Neuronal stem cell (in vitro differentiated cells): ENCODE measurements at places on chromosomes 5 and 9.

GRCh38 chr5:112848116-112848811, 12.8 kb upstream of the SRP19 start:
- no peak overlapping the region for H3K4me3 ChIP-seq
- H3K27ac ChIP-seq = no peak overlapping the region
- H3K4me1 ChIP-seq = peaks cover 2% of the 10 kb centered on the region
- DNase-seq = peak; percentile 54
- H3K36me3 ChIP-seq = no peaks in the 10 kb centered on the region

GRCh38 chr5:1772634-1773033, 27.0 kb downstream of the MRPL36 start:
- no peaks in the 10 kb centered on the region for H3K27me3 ChIP-seq
- no peaks in the 10 kb centered on the region for H3K36me3 ChIP-seq
- H3K4me3 ChIP-seq = no peak overlapping the region
- no peak for DNase-seq

DNA sequence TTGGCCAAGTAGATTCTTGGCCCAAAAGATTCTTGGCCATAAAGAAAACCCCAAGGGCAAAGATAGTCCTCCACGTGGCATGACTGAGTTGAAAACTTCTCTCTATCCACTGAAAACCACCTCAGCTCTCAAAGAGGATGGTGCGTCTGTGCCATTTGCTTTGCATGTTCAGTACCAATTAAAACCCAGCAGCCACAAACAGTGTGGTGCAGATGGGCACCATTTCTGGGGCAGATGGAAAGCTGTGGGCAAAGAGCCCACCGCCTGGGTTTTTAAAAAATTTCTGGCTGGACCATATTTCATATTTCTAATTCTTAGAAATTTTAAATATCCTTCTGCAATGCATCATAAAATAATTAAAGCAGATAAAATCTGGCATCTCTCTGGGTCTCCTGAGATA, 84.5 kb upstream of the PUM3 start:
- H3K27ac ChIP-seq = no peak overlapping the region
- no peak overlapping the region for H3K4me3 ChIP-seq
- no peaks in the 10 kb centered on the region for H3K27me3 ChIP-seq

GRCh38 chr9:28005779-28006178, 432.5 kb upstream of the C9orf72 start:
- DNase-seq = no peak
- H3K27me3 ChIP-seq = no peaks in the 10 kb centered on the region
- no peak overlapping the region for H3K27ac ChIP-seq
- H3K4me1 ChIP-seq = no peaks in the 10 kb centered on the region

GRCh38 chr5:152092580-152092979, 167.9 kb upstream of the GLRA1 start:
- H3K27me3 ChIP-seq = peaks cover 8% of the 10 kb centered on the region
- H3K4me3 ChIP-seq = no peak overlapping the region

- DNase-seq = no peak
- H3K4me3 ChIP-seq = no peak overlapping the region
- peaks cover 28% of the 10 kb centered on the region for H3K4me1 ChIP-seq
- no peaks in the 10 kb centered on the region for H3K36me3 ChIP-seq
- no peak overlapping the region for H3K27ac ChIP-seq
Measured at GRCh38 chr5:168879929-168880328, 300.8 kb upstream of the PANK3 start.

DNA sequence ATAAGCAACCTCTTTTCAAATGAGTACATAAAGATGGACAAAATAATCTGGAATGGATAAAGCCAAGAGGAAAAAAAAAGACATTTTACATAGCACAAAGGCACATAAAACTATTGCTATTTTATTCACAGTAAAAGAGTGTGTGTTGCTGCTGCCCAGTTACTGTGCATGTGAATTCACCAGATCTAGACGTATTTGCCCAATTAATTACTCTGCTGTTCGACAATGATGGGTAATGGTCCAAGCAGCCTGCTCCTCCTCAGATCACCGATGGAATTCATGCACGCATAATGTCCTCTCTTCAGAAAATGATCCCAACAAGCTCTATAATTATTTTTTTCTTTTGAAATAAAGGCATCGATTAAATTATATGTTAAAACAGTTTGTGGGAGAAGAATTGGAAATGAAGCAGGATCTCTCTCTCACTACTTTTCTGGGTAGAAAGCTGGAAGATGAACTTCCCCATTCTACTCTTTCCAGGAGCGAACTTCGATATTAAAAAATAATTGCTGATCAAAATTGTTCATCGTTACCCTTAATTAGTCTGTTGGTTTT, 357.4 kb upstream of the CCNH start:
- H3K36me3 ChIP-seq = no peaks in the 10 kb centered on the region
- no peak overlapping the region for H3K27ac ChIP-seq
- no peaks in the 10 kb centered on the region for H3K4me1 ChIP-seq
- no peaks in the 10 kb centered on the region for H3K27me3 ChIP-seq
- H3K4me3 ChIP-seq = no peak overlapping the region
- DNase-seq = no peak

- no peak overlapping the region for H3K27ac ChIP-seq
- DNase-seq = no peak
- no peaks in the 10 kb centered on the region for H3K4me1 ChIP-seq
- H3K36me3 ChIP-seq = no peaks in the 10 kb centered on the region
- H3K4me3 ChIP-seq = no peak overlapping the region
Measured at GRCh38 chr9:126248680-126249079, 77.9 kb upstream of the MVB12B start.

DNA sequence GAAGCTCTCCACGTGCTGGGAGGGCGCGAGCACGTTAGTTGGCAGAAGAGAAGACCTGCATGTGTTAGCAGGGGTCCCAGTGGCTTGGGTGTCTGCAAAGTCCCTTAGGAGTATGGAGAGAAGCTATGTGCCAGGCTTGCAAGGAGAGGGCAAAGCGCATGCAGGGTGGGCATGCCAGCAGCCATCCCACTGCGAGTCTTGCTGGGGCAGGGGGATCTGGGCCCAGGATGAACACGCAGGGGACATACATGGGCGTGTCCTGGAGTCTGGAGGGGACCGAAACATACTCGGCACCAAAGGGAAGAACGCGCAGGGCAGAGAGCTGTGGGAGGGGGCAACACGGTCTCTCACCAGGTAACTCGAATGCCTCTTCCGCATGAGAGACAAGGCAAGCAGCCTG, 43.6 kb upstream of the IPPK start:
- no peak overlapping the region for H3K4me3 ChIP-seq
- H3K4me1 ChIP-seq = no peaks in the 10 kb centered on the region
- no peak overlapping the region for H3K27ac ChIP-seq
- DNase-seq = no peak
- H3K36me3 ChIP-seq = peaks cover 52% of the 10 kb centered on the region
- no peaks in the 10 kb centered on the region for H3K27me3 ChIP-seq

GRCh38 chr9:35611230-35611797, 6.3 kb downstream of the TESK1 start:
- H3K27me3 ChIP-seq = peaks cover 15% of the 10 kb centered on the region
- no peak overlapping the region for H3K4me3 ChIP-seq
- H3K36me3 ChIP-seq = peaks cover 26% of the 10 kb centered on the region
- no peak for DNase-seq
- H3K27ac ChIP-seq = no peak overlapping the region

DNA sequence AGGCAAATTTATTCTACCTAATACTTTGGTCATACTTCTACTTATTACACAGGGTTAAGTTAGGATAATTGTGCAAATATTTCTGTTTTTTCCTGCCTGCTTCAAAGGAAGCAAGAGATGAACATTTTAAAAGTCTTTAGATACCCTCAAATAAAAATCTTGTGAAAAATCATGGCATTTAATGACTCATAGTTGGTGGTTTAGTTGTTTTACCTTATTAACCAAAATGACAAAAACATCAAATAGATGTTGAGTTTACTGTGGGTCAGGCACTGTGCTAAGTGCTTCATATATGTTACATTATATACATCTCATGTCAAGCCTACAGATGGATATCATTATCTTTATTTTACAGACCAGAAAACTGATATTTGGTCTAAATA, 54.4 kb downstream of the ZNF474 start:
- no peaks in the 10 kb centered on the region for H3K27me3 ChIP-seq
- H3K36me3 ChIP-seq = no peaks in the 10 kb centered on the region
- DNase-seq = no peak
- H3K27ac ChIP-seq = no peak overlapping the region
- H3K4me1 ChIP-seq = no peaks in the 10 kb centered on the region
- no peak overlapping the region for H3K4me3 ChIP-seq

DNA sequence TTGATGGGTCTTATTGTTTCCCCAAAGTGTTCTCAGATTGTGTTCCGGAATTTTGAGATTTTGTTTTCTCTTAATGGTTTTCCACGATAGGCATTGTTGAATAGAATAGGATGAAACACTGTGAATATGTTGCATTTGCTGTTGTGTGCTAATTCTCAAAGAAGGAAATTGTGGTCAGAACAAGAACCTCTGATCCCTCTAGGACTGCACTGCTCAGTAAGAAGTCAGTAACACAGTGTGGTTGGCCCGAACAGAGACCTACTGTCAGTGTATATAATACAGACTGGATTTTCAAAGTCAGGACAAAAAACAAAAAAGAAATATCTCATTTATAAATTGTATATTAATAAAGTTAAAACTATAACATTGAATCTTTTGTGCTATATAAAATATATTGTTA, 494.8 kb downstream of the MAT2B start:
- H3K4me1 ChIP-seq = peaks cover 5% of the 10 kb centered on the region
- H3K36me3 ChIP-seq = no peaks in the 10 kb centered on the region
- no peak for DNase-seq
- no peak overlapping the region for H3K27ac ChIP-seq
- no peaks in the 10 kb centered on the region for H3K27me3 ChIP-seq

GRCh38 chr9:135155396-135155795, 67.9 kb downstream of the OLFM1 start:
- peaks cover 5% of the 10 kb centered on the region for H3K27me3 ChIP-seq
- H3K36me3 ChIP-seq = no peaks in the 10 kb centered on the region
- H3K4me1 ChIP-seq = peaks cover 15% of the 10 kb centered on the region
- no peak overlapping the region for H3K27ac ChIP-seq
- H3K4me3 ChIP-seq = no peak overlapping the region

- H3K27ac ChIP-seq = no peak overlapping the region
- no peaks in the 10 kb centered on the region for H3K27me3 ChIP-seq
- H3K4me1 ChIP-seq = no peaks in the 10 kb centered on the region
- H3K36me3 ChIP-seq = no peaks in the 10 kb centered on the region
Measured at GRCh38 chr9:95644377-95644776, 127.6 kb upstream of the PTCH1 start.

- no peaks in the 10 kb centered on the region for H3K36me3 ChIP-seq
- peaks cover 16% of the 10 kb centered on the region for H3K4me1 ChIP-seq
- H3K27ac ChIP-seq = no peak overlapping the region
- H3K27me3 ChIP-seq = no peaks in the 10 kb centered on the region
- no peak overlapping the region for H3K4me3 ChIP-seq
Measured at GRCh38 chr5:149381986-149382338, 2.9 kb upstream of the IL17B start.
